Effector CD4-positive, alpha-beta T cell (primary cell): ENCODE measurements at places on chromosomes 5 and 9.

DNA sequence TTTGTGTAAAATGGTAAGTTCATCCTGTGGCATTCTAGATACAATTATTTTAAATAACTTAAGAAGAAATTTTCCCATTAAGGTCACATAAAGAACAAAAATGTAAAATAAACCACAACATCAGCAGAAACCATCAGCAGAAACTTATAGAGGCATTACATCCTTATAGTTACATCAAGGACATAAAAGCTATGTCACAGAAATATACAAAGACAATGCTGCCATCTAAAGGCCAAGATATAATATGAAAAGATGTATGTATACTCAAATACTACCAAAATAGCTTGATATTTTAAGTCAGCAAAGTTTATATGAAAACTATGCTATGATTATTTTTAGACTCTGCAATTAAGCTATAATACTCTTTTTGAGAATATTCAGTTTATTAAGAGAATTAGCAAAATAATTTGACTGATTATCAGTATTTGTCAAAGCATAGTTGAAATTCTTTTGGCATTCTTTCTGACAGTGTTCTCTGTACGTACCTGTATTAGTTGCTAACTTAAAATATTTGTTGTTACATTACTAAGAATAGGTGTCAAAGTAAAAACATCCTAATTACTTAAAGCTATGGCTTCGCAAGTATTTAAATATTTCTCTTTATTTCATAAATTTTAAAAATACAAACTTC, 36.2 kb downstream of the FBXL17 start:
- DNase-seq, result no peak

GRCh38 chr5:39137819-39138451, 63.7 kb upstream of the RICTOR start:
- no peak for DNase-seq

GRCh38 chr5:18736051-18736398, 1101.8 kb downstream of the TAF11L14 start:
- no peak for DNase-seq

GRCh38 chr9:103757062-103757461, 337.0 kb upstream of the SMC2 start:
- no peak for DNase-seq

DNA sequence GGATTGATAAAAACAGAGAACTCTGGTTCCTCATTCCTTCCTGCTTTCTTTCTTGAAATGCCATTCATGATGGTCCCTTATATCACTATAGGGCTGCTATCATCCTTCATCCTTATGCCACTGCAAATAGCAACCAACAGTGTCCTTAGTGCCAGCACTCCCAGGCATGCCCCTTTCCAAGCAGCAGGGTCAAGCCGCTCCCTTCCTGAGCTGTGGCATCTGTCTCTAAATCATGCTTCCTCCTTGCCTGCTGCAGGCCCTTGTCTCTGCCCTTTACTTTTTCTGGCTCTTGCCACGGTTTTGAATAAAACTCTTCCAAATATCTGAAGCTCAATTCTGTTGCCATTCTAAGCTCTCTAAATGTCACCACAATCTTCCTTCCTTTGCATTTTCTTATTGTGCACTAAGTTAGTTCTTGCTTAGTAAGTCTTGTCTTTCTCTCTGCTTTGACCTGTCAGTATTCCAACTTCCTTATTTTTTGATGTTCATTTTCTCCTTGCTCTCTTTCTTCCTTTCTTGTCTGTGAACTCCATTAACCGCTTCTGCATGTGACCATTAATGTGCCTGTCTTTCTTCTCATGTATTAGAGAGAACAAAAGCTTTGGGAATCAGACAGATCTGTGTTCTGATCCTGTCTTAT, 19.9 kb downstream of the TLR4 start:
- DNase-seq, result no peak
